Activated naive CD8-positive, alpha-beta T cell treated with anti-CD3 and anti-CD28 coated beads, Interleukin-2, amount 10 ng/mL, durations not matched to agents 7 days and 5 days (primary cell): ENCODE measurements at places on chromosomes 12 and 14.

DNA sequence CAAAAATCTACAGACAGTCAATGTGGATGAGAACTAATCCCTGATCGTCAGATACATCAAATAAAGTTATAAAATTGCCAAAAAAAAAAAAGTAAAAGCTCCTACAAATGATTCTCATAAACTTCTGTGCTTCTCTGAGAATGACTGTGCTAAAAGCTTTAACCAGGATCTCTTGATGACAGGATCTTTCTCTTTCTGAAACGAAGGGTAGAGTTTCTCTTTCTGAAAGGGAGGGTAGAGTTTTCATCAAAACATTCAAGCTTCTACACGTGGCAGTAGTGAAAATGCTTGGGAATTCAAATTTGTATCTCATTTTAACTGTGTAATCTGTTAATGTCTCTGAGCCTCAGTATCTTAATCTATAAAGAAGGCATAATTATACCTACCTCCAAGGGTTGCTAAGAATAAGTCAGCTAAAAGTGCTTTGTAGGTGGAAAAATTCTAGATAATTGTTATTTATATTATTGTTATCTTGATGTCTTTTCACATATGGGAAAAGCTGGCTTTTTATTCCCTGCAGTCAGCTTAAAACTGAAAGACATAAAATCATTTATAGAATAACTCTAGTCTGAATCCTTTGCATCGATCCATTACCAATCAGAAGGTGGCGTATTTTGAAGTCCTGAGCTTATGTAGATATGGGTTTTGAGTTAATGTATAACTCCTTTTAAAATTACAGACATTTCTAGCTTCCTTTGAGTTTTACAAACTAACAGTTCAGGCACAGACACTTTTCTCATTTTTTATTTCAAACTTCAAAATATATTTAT, 157.4 kb downstream of the DACT1 start:
- no peak for DNase-seq

- DNase-seq: no peak
Measured at GRCh38 chr12:115755061-115755724, 522.3 kb downstream of the MED13L start.

DNA sequence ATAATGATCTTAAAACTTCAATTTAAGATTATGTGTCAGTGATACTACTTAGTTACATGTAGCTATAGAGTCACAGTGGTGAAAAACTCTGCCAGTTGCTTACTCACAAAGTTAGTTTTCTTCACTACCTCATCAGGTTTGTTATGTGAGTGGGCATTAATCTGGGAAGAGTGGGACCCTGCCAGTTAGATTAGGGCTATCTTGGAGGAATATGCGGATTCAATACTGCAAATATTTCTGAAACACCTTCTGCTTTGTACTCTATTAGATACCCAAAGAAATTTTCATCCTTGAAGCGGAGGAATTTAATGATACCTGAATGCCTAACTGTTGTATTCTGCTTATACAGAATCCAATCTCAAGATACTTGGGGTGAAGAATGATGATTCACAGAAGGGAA, 25.1 kb downstream of the ZNF268 start:
- no peak for DNase-seq

- no peak for DNase-seq
Measured at GRCh38 chr12:52015532-52016041, 8.8 kb downstream of the TAMALIN start.

DNA sequence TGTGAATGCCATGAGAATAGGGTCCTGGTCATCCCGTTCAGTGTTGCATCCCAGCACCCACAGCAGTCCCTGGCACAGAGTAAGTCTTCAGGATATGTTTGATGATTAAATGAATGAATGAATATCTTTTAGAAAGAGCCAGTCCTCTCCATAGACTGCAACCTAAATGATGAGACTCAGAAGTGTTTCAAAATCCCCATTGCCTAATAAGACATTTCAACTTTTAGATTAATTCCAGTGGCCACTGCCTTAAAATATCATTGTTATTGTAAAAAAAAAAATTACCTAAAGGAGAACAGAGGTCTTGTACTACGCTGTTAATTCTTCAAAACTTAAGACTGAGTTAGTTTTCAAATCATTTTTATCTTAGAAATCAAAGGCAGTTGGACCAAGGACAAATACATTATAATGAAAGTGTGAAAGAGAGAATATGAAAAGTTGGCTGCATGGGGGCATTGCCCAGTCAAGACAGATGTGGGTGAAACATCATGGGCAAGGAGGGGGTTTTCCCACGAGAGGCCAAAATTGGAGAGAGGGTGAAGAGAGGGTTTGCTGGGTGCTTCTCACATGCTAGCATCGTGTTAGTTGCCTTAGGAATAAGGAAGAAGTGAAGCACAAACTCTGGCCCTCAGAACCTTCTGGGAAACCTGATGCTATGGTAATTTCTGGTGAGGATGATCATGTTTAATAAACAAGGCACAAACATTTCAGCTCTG, 26.3 kb upstream of the CPM start:
- no peak for DNase-seq
